ENCODE measurements at places on chromosomes 2 and 18.

DNA sequence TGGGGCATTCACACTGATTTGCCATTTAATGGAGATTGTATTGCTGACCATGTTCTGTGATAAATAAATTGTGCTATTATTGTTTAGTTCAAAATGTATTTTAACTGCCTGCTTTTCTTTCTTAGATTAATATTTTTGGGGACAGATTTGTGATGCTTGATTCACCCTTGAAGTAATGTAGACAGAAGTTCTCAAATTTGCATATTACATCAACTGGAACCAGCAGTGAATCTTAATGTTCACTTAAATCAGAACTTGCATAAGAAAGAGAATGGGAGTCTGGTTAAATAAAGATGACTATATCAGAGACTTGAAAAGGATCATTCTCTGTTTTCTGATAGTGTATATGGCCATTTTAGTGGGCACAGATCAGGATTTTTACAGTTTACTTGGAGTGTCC lies 1.8 kb downstream of the DNAJC10 start:
- peak; percentile 44 for DNase-seq

- DNase-seq: no peak
Measured at GRCh38 chr2:30046396-30046795, 100.4 kb upstream of the YPEL5 start.

GRCh38 chr18:46917803-46918600 lies 600 bp downstream of the KATNAL2 start:
- no peak for DNase-seq

GRCh38 chr2:235468978-235469655 lies 24.7 kb upstream of the AGAP1 start:
- DNase-seq: no peak

DNA sequence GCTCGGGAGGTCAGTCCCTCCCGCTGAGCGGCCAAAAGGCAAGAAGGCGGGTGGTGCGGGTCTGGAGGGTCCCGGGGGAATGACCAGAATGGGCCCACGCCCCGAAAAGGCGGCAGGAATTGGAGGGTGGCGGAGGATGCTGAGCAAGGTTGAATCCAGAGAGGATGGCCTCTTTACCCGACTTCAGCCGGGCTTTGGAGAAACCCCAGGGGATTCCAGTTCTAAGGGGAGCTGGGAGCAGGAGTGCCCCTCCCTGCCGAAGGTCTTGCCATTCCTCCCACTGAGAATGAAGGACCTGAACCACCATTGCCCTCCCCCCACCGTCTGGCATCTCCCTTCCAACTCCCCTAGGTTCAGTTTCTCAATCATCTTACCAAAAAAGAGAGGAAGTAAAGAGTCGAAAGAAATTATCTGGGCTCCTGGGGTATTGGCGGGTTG lies 38.9 kb upstream of the ATP6V1B1 start:
- no peak for DNase-seq

DNA sequence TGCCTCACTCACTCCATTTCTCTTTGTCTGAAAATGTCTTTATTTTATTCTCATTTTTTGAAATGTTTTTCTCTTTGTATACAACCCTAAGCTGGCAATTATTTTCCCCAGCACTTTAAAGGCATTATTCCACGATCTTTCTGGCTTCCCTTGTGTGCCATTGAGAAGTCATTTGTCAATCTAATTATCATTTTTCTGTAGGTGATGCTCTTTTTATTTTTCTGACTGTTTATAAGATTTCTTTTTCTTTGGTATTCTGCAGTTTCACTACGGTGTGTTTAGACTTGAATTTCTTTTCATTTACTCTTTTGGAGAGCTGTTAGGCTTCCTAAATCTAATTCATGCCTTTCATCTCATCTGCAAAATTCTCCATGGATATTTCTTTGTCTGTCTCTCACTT lies 8.1 kb downstream of the SCYGR4 start:
- no peak for DNase-seq

GRCh38 chr2:42309366-42309765 lies 51.7 kb downstream of the COX7A2L start:
- no peak for DNase-seq

DNA sequence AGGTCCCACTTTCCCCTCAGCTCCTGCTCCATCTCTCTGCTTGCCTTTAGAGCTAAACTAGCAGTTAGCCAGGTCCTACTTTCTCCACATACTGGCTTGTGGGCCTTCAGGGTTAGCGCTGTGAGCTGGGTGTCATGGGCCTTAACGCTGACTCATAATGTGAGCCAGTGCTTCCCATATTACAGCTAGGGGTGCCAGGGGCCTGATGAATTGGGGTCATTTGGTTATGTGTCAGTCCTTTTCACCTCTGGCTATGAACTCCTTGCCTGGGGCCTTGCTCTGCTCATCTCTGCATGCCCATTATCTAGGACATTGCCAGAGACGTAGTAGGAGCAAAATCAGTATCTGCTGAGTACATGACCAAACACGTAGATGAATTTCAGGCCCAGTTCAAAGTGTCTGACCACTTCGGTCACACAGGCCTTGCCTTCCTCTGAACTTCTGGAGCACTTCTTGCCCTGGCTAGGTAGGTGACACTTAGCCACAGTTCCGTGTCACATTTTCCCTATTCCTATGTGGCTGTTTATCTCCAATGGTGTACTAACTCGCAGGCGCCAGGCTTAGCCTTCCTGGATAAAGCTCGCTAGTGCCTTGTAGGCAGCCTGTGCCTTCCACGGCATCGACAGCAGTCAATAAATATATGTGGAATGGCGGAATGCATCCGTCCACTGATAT lies 103.2 kb upstream of the SIX3 start:
- no peak for DNase-seq

GRCh38 chr2:70132244-70133126 lies 45.2 kb downstream of the PCBP1 start:
- DNase-seq: peak; percentile 73

GRCh38 chr2:68319398-68320117 lies at the start of gene CNRIP1:
TSS of gene CNRIP1 (minus strand) at chr2:68319949. CDS start at chr2:68319400, 549 bp downstream.
- peak; percentile 26 for DNase-seq

- no peak for DNase-seq
Measured at GRCh38 chr18:13606604-13607254, 119.6 kb downstream of the FAM210A start.

GRCh38 chr2:106800976-106801655 lies 84.9 kb downstream of the ST6GAL2 start:
- no peak for DNase-seq

DNA sequence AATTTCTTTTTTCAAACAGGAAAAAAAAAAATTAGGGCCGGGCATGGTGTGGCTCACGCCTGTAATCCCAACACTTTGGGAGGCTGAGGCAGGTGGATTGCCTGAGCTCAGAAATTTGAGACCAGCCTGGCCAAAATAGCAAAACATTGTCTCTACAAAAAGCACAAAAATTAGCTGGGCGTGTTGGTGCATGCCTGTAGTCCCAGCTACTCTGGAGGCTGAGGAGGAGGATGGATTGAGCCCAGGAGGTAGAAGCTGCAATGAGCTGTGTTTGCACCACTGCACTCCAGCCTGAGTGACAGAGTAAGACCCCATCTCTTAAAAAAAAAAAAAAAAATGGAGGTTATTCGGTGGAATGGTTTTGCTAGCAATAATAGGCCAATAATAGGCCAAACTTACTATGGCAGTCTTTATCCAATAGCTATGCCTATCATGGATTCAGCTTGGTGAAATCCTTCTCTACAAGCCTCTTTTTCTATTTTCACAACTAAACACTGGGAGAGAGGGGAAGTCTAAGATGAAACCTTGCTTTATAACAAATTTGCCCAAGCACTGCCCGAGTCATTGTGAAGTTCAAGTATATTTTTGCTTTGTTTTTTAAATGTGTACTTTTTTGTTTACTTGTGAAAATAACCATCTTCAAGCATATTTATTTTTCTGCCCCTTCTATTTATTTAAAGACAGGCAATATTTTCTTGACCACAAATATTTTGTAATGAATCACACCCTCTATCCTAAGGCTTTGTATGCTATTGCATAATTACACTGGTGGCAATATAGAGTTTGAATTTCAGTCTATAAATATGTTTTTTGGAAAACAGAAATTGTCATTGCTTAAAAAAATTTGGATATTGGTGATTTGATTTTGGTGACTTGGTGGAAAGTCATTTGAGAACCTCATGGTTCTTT lies 20.0 kb upstream of the KYNU start:
- DNase-seq: no peak

- no peak for DNase-seq
Measured at GRCh38 chr2:224183086-224183485, 144.0 kb upstream of the SERPINE2 start.

- DNase-seq: no peak
Measured at GRCh38 chr2:10252224-10252623, 50.5 kb upstream of the HPCAL1 start.

GRCh38 chr2:61125123-61125710 lies 36.8 kb upstream of the C2orf74 start:
- DNase-seq: no peak

- DNase-seq: no peak
Measured at GRCh38 chr2:139045524-139045923, 265.3 kb upstream of the NXPH2 start.

DNA sequence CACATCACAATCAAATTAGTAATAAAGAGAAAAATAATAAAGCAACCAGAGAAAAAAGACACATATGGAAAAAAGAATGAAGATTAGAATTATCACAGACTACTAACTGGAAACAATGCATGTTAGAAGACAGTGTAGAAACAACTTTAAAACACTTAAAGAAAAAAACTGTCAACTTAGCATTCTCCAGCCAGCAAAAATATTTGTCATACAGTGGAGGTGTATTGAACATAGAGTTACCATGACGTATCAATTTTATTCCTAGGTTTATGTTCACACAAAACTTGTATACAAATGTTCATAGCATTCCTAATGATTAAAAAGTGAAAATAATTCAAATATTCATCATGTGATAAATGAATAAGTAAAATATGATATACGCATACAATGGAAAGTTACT lies 61.5 kb upstream of the ADAM23 start:
- DNase-seq: no peak

DNA sequence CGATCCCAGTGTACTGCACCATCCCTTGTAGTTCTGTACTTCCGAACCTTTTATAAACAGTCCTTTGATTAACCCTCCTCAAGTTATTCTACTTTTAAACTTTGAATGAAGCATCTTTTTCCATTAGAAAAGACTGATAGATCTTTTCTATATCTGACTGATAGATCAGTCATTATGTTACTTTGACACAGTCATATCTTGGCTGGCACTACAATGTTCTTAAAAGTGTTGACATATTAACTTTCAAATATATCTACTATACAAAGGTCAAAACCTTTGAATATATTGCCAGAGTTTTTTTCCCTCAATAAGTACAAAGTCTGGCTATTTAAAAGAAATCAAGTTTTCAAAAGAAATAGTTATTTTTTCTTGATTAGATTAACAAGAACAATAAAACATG lies 35.4 kb upstream of the NABP1 start:
- no peak for DNase-seq

DNA sequence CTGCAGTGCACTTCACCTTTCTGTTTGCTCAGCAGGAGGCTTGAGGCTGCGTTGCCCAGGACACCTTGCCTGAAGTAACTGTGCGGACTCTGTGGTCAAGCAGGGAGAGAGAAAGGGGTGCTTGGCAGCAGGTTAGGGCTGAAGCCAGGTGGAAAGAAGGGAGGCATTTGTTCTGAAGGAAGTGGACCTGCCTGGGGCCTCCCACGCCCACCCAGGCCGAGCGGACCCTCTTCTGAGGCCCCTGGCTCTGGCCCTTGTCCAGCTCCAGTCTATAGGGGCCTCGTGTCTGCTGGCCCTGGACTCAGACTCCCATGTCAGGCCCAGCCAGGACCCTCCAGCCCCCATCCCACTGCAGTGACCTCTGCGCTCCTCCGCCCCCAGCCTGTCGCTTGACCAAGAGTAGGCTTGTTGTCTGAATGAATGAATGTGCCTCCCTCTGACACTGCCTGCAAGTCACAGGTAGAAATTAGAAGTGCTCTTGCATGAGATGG lies 2.5 kb downstream of the SNED1 start:
- DNase-seq: no peak

- DNase-seq: no peak
Measured at GRCh38 chr2:53445383-53446070, 322.1 kb upstream of the CHAC2 start.

GRCh38 chr2:232239951-232240681 lies 138.4 kb upstream of the ALPP start:
- no peak for DNase-seq

GRCh38 chr2:219645631-219646527 lies 18.4 kb downstream of the SLC4A3 start:
- no peak for DNase-seq

Measured in germinal center (tissue), 1 donor.